ENCODE measurements at places on chromosomes 3 and 15.
A peak's percentile ranks its signal among the peaks of the same experiment; 100 is the strongest.

- ATAC-seq, result no peak
Measured at GRCh38 chr3:178139116-178139515, 397.1 kb upstream of the KCNMB2 start.

DNA sequence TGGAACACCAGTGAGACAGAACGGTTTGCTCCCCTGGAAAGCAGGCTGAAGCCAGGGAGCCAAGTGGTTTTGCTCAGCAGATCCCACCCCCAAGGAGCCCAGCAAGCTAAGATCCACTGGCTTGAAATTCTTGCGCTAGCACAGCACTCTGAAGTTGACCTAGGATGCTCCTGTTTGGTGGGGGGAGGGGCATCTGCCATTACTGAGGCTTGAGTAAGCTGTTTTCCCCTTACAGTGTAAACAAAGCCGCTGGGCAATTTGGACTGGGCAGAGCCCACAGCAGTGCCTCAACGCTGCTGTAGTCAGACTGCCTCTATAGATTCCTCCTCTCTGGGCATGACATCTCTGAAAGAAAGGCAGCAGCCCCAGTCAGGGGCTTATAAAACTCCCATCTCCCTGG is 241.4 kb downstream of the GABRB3 start:
- no peak for ATAC-seq

DNA sequence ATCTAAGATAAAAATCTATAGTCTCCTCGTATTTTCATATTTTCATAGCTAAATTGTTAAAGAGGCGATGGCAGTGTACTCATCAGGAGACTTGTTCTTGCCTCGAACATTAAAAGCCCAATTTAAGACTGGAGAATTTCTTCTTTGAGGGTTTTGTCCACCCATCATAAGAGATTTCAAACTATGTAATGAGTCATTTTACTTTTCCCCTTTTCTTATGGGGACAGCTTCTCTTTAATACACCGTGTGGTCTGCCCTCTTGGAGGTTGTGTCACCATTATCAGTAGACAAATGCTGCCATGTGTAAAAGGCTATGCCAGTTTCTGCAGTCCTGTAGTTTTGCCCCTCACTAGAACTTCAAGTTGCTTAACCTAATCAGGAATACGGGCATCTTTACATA is 16.9 kb downstream of the TGFBR2 start:
- peak; percentile 50 for ATAC-seq

- no peak for ATAC-seq
Measured at GRCh38 chr3:13210221-13210975, 137.2 kb upstream of the IQSEC1 start.

DNA sequence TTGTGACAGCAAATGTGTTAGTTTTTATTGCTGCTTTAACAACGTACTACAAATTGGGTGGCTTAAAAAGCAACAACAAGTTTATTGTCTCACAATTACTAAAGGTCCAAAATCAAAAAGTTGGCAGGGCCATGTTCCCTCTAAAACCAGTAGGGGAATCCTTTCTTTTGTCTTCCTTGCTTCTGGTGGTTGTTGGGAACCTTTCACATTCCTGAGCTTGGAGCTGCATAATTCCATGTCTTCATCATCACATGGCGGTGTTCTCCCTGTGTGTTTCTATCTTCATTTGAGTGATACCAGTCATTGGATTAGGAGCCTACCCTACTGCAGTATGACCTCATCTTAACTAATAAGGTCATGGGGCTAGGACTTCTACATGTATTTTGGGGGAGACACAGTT is 7.4 kb downstream of the SPRED1 start:
- no peak for ATAC-seq

GRCh38 chr15:73712107-73712506 is 27.9 kb downstream of the CD276 start:
- no peak for ATAC-seq
